ENCODE measurements at places on chromosomes 4 and X.

DNA sequence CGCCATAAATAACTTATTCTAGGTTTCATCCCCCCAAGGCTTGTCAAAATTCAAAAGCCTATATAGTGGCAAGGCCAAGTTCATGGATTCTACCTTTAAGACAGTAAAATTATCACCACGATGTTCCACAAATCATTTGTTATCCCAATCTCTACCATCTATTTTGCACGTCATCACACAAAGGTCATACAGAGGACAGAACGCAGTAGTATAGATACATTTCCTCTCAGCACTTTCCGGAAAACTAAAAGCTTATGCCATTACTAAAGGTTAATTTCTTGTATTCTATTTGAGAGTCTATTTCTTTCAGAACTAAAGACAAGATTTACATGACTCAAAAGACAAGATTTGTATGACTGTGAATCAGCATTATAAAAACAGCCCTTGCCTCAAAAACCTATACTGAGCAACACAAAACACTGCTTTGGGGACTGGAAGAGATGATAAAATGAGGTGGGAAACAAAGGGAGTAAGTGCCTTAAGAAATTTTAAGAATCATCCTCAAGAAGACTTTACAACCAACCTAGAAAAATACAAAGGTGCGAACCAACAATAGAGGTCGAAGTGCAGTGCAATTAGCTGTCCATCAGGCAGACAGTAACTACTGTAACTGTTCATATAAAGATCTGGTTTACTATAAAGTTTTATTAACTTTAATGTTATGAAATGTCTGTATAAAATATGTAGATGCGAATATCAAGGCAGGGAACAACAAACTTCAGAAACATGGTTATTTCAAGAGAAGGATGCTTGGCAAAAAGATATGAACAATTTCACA is 7.6 kb downstream of the UBE2D3 start:
- no peak for DNase-seq

DNA sequence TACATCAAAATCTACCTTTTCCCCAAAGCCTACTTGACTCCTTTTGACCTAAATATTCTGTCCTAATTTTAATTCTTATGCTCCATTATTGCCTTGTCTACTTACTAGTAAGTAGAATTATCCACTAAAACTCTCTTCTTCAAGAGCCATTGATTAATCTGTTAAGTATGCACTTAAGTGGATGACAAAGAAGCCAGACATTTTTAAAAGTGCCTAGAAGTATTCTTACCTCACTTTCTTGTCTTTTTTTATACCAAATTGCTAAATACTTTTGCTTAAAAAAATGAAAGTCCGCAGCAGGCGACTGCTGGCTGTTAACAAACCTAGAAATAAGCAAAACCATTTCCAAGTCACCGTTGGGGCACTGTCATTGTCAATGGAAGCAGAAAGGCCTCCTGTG is 20.1 kb upstream of the FRMPD4 start:
- no peak for DNase-seq

GRCh38 chr4:176838601-176839433 is 46.1 kb upstream of the VEGFC start:
- DNase-seq, result no peak

DNA sequence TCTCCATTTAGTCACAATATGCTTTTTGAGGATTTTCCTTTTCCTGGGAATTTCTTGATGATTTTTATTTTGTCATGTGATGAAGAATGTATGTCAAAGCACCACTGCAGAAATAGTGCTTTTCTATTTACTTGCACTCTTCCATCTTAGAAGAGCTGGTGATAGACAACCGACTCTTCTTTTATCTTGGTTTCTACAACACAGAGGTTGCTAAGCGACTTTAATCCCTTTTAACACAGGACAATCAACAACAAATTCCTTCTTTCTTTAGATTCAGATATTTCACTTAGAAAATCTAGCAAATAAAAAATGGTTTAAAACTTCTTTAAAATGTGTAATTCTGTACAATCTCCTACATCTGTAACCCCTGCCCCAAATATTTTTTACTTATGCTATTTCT is 34.6 kb downstream of the TET2 start:
- no peak for DNase-seq

DNA sequence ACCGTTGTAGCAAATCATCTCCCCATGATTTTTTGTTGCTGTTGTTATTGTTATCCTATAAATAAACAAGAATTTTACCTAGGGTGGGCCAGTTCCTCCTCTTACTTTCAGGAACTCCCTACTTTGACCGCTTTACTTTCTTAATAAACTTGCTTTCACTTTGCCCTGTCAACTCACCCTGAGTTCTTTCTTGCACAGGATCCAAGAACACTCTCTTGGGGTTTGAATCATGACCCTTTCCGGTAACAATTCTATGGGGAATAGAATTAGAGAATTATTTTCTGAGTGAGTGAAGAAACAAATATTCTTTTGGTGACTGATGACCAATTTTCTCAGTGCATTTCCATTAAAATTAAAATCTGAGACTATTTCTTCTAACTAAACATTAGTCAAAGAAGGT is 584.0 kb upstream of the TENM3 start:
- no peak for DNase-seq

- no peak for DNase-seq
These were observed 140.6 kb upstream of the GPC4 start for GRCh38 chrX:133555782-133556458.

- no peak for DNase-seq
These were observed 34.4 kb downstream of the NFKB1 start for GRCh38 chr4:102535398-102536082.

DNA sequence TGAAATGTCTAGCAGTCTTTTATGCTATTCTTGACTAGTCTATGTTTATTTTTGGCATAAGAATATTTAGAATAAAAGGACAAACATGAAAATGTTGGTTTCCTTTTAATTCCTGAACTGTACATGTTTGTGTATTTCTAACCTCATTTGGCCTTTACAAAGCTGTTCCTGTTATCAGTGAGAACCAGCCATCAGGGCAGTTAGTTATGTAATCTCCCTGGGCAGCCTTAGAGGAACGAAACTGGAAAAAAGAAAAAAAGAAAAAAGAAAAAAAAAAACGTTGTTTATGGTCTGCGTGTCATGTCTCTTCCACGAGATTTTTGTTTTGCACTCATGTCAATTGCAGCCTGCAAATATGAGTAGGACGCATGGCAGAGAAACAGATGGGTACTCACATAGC is 193.7 kb downstream of the MAGEB5 start:
- DNase-seq, result no peak

Measured in SHP77 treated with DMSO at 0.1 percent for 48 hours (cell line).